ENCODE measurements at places on chromosomes 6 and 20.

DNA sequence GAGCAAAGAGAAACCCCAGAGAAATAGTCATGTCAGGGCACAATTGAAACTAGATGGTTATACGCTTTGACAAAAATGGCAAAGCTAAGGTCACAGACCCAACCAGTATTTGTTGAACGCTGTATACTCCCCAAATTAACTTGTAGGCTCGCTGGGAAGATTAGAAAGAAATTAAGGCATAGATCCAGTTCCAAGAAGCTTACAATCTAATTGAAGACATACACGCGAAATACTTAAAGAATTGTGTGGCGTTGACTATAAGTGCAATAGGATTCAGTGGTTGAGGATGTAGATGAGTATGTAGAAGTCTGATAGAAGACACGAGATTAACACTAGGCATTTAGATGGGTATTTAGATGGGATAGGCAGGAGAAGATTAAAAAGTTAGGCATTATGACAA is 525 bp downstream of the FAM229B start:
- DNase-seq: no peak

- DNase-seq: no peak
Observed at GRCh38 chr6:66638099-66638498, 931.1 kb upstream of the EYS start.

DNA sequence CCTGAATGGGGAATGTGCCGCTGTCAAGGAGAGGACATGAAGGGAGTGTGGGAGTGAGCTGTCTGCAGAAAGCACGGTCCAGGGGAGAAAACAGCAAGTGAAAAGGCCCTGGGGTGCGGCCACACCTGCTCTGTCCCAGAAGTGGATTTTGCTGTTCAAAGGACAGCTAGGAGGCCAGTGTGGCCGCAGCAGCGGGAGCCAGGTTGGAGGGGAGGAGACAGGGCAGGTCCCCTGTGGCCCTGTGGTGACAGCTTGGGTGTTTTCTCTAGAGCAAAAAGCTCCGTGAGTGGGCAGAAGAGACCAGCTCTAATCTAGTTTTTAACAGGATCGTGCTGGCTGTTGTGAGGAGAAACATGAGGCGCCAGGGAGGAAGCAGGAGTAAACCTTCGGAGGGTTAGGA is 4.5 kb upstream of the SLC52A3 start:
- no peak for DNase-seq

GRCh38 chr6:10402648-10403311 is 12.1 kb downstream of the TFAP2A start:
- DNase-seq: no peak

DNA sequence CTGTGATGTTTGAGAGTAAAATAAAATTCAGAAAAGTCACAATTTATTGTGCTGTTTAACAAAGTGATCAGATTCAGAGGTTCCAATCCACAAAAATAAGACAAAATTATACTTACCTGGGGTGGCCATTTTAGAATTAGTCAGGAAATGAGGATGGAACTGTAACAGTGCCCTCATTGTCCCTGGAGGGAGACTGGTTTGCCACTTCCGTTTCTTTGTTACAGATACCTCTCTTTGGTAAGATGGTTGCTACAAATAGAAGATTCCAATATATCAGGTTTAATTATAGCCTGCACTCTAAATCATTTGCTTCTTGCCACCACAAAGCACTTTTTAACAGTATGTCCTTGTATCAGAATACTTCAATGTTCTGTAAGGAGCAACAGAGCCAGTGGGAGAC is 95.6 kb downstream of the CTNNBL1 start:
- no peak for DNase-seq

GRCh38 chr20:33526769-33527168 is 36.9 kb downstream of the CBFA2T2 start:
- no peak for DNase-seq

GRCh38 chr6:81608776-81609175 is 143.7 kb downstream of the TENT5A start:
- no peak for DNase-seq

GRCh38 chr6:68642081-68642480 is 7.0 kb downstream of the ADGRB3 start:
- DNase-seq: no peak

Measured in esophagus squamous epithelium (tissue), 5 donors.